ENCODE measurements at places on chromosomes 3 and 15.

- DNase-seq = no peak
Measured at GRCh38 chr3:159458010-159458409, 530.6 kb upstream of the IL12A start.

GRCh38 chr15:45660231-45660979 is 25.6 kb downstream of the SQOR start:
- no peak for DNase-seq

DNA sequence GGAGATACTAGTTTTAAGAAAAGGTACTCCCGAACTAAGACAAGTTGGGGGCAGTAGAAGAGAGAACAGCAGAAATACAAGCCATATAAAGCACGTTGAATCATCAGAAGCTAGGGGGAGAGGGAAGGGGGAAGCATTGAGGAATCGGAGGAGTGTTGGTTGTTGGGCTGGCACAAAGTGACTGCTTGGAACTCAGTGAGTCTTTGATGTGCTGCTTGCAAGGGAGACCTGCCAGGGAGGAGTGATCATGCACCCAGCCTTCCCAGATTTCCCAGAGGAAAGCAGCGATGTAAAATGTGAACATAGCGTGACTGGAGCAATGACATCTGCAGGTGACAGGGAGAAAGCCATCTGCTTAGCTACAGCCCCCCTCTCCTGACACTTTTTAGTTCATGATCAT is 192.4 kb upstream of the IL12A start:
- no peak for DNase-seq

DNA sequence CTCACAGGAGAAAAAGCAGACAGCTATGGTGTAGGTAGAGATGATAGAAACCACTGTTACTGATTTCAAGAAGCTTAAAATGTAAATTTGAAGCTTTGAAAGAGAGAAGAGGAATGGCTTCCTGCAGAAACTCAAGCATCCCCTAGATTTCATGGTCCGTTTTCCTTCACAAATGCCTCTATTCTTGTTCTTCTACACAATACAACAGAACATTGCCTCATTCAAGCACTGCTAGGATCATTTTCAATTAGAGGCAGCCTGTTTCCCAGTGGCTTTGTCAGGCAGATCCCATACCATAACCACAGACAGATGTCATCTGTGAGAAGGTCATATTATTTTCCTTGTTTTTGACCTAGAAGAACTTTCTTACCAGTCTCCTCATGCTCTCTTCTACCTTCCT is 77.9 kb upstream of the SPRED1 start:
- DNase-seq = no peak

DNA sequence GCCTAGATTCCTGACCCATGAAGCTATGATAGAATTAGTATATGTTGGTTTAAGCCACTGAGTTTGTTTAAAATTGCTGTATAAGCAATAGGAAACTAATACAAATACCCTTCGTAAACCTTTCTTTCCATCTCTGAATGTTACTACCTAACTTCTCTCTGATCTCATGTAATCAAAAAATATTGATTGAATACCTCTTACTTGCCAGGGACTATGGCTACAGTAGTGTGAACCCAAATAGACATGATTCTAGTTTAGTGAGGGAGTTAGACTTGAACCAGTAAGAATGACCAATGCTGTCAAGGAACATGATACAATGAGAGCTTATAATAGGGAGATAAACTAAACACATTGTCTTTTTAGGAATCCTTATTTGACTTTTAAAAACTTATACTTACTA is 19.4 kb downstream of the STT3B start:
- no peak for DNase-seq

- no peak for DNase-seq
Measured at GRCh38 chr3:157543501-157544035, 40.4 kb upstream of the VEPH1 start.

DNA sequence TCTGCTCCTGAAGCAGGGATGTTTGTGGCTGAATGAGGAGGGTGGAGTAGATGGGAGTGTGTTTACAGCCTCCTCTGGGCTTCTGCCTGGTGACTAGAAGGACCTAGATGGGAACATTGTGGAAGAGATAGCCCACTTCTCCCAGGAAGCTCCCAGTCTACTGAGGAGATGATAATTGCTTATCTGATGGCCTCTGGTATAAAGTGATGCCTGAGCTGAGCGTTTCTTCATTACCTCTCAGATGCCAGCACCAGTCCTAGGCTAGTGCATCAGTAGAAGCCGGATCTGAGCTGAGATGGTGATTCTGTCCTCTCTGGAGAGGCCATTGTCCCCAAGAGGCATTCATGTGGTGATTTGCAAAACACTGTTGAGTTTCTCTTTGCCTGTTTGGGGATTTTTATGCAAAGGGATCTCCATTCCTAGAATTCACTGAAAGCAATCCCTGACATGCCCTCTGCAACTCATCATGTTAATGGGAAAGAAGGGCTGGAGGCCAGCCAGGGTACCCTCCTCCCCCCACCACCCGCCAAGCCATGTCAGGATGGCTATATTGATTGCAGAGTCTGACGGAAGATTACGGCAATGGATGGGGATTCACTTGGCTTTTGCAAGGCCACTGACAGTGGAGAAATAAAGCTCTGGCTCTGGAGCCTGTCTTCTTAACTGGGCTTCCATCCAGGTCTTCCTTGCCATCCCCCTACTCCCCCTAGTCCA is 166.4 kb upstream of the ROPN1 start:
- no peak for DNase-seq

- no peak for DNase-seq
Measured at GRCh38 chr3:63556401-63556800, 96.1 kb upstream of the SNTN start.

DNA sequence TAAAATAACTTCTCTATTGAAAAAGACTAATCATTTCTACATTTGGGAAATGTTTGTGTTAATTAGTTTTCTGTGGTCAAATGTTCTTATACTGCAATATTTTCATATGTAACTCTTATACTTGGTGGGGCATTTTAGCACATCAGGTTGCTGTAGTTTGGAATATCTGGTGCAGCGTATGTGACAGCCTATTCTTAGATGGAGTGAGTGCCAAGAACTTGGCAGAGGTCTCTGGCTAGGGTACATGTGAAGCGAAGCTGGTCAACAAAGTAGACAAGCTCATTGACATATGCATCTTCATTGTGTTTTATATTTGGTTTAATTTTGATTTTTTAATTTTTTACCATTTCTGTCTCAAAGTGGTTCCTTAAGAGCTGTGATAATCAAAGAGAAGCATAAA is 53.2 kb downstream of the CHAC1 start:
- DNase-seq = no peak

DNA sequence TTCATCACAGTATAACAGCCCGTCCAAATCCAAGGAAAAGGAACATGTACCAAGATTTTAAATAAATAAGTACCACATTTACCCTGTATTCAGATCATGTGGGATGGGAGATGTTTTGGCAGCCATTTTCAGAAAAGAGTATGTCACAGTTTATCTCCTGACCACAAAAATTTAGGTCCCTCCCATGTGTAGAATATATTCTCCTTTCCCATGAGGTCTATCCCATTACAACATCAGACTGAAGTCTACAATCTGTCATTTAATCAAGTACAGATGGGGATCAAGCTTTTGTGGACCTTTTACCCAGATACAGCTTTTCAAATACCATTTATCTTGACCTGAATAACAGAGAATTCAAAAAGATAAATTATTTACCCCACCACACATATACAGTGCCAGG is 444.5 kb downstream of the PLOD2 start:
- DNase-seq = no peak

- no peak for DNase-seq
Measured at GRCh38 chr3:186966406-186966805, 36.1 kb downstream of the ST6GAL1 start.

DNA sequence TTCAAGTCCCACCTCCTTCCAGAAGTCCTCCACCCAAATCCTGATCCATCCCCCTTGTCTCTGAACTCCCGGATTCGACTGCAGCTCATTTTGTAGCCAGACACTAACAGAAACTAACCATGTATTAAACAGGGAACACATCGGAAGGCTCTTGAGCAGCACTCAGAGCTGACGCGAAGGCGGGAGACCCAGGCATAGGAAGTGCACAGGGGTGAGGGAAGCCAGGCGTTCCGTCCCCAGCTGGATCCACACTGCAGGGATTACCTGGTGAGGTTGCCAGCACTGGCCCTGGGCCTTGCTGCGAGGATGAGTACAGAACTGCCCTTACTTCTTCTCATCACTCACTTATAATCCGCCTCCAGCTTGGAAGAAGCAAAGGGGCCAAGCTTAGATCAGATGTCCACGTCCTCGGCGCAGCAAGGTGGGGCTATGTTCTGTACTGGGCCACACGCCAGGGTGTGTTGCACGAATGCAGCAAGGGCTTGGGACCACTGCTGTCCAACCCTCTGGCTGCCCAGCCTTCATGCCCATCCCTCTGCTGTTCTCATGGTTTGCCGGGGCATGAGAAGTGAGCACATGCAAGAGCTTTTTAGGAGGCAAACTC is 124.2 kb upstream of the SMAD3 start:
- no peak for DNase-seq

Measured in NCI-H748 treated with DMSO at 0.1 percent for 48 hours (cell line).